Activated T-cell treated with anti-CD3 and anti-CD28 coated beads, Interleukin-2, amount 50 U/mL, for 4 hours (primary cell): ENCODE measurements at places on chromosomes 1 and 21. TPM values are rescaled to one million over a fixed set of nuclear protein-coding genes. Genes with fewer than 3 reads are reported as not detected.
A peak's percentile ranks its signal among the peaks of the same experiment; 100 is the strongest.

Gene BNIPL
- 0.22 TPM for total RNA-seq

Gene FHAD1
- 0.20 TPM for total RNA-seq

Gene XKR8
- total RNA-seq = 7.0 TPM

Gene CRYAA
- total RNA-seq = not detected

DNA sequence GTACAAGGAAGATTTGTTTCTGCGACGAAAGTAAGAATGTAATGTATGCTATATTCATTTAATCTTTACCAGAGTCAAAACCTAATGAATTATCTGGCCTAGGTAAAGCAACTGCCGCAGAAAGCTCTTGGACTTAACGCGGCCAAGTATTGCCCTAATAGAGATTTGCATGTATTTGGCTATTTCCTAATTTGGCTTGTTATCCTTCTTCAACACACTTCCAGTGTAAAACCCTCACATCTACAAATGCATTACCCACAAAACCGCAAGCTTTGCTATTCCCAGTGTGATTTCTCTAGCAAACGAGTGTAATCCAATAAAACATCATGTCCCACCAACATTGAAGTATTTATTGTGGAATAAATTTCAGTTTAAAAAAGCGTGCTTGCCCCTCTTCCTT lies 123.8 kb upstream of the LMO4 start:
- no peak for DNase-seq

- no peak for DNase-seq
Observed at GRCh38 chr1:12327566-12327965, 97.7 kb downstream of the VPS13D start.

DNA sequence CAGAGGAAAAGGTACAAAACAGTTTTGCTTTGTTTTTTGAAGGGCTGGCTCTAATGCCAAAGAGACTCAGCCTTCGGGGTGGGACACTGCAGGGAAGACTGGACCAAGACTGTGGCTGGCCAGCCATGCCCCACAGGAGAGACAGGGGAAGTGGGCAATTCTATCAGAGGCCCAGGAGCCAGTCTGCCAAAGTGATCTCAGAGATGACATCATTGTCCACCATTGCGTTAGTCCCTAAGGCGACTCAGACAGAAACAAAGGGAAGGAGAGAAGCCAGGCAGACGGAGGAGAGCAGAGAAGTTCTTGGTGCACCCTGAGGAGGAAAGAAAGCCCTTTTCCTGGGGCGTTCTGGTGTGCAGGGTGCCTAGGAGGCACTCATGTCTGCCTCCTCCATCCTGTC lies 26.4 kb downstream of the OPTC start:
- DNase-seq = no peak

DNA sequence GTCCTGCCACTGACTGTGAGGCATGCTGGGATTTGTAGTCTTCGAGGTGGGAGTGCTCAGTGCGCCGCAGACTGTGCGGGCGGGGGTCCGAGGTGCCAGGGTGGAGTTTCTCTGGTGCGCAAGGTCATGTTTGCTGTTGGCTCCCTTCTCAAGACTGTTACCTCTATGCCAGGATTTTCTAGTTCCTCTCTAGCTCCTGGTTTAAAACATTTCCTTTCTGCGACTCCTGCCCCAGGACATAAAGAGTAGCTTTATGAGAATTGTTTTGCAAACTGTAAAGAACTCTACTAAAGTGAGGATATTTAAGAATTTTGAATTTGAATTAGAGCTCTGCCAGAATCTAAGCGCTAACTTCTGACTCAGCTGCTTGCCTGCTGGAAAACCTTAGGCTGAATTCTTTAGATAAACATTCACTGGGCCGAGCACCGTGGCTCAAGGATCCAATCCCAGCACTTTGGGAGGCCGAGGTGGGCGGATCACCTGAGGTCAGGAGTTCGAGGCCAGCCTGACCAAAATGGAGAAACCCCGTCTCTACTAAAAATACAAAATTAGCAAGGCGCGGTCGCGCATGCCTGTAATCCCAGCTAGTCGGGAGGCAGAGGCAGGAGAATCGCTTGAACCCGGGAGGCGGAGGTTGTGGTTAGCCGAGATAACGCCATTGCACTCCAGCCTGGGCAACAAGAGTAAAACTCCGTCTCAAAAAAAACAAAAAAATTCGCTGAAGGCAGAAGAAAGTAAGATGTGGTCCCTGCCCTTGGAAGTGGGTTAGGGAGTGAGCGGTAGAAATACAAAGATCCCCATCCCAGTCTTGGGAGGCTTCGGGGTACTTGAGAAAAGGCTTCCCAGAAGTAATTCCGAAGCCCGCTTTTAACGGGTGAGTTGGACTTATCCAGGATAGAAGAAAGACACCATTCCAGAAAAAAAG lies 992 bp upstream of the USP48 start:
- no peak for DNase-seq

DNA sequence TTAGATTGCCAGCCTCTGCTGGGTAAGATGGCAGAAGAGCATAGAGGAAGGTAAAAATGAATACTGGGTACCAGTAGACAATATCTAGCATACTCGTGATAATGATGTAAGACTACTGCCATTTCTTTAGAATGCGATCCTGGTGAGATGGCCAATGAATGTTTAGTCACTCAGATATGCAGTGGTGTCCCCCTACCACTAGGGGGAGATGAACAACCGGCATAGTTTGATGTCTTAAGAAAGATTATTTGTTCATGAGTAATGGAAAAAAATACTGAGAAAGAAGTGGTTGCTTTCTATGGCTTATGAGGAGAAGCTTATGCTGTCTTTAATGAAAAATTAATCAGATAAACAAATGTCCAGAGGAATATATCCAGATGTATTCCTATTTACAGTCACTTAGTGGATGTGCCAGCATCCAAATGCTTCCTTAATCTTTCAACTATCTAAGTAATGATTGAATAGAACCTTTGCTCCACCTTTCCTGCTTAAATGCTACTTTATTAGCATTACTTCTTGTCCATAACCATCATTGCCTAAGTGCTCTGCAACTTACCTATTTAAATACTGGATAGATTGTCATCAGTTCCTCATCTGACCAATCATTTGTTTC lies 256.6 kb downstream of the ST6GALNAC3 start:
- peak; percentile 20 for DNase-seq

- no peak for DNase-seq
Observed at GRCh38 chr21:25273959-25274358, 333.3 kb downstream of the MRPL39 start.

DNA sequence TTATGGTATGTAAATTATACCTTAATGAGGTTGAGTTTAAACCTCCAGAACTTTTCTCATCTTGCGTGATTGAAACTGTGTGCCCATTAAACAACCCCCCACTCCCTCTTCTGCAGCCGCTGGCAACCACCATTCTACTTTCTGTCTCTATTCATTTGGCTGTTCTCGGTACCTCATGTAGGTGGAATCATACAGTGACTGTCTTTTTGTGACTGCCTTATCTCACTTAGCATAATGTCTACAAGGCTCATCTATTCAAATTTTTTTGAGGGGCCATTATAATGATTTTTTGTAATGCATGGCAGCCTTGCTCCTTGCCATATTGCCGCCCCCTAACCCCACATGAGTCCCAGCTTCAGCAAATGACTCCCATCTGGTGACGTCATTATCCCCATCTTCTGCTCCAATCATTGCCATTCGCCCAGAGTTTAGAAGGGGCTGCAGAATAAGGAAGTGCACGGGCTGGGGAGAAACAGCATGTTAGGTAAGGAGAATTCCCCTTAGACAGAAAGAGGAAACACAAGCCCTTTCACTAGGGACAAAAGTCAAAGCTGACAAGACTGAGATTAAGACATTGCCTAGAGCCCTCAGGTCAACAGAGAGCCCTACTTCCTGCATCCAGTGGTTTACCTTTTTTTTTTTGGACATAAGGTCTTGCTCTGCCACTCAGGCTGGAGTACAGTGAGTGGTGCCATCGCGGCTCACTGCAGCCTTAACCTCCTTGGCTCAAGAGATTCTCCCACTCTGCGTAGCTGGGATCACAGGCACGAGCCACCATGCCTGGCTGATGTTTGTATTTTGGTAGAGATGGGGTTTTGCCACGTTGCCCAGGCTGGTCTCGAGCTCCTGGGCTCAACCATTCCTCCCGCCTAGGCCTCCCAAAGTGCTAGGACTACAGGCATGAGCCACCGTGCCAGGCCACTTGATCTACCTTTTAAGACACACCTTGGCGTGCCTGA lies 78.4 kb upstream of the ERRFI1 start:
- no peak for DNase-seq

DNA sequence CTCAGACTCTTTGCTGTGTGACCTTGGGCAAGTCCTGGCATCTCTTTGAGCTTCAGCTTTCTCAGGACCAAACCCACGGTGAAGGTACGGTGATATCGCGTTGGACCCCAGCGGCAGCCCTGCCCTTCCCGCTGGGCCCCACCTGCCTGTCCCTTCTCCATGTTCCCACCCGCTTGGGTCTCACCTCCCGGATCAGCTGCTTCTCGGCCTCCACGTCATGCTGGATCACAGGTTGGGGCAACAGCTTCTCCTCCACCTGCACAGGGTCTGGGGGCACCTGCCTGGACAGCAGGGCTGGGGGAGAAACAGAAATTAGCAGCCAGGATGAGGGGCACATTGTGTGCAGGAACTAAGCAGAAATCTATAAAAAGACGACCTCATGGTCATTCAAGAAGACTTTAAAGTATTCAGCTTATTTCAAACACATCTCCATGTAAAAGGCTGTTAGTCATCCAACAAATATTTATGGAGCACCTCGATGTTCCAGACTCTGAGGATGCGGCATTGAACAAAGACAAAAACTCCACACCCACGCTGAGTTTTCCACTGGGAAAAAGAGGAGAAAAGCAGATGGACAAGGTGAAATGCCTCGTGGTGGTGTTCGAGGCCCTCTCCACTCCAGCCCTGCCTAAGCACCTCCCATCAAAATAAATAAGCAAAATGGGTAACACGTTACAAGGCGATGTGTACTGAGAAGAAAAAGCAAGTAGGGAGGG lies 19.5 kb downstream of the KIF17 start:
- DNase-seq = no peak

- DNase-seq = no peak
Observed at GRCh38 chr1:23436520-23437354, 12.2 kb upstream of the TCEA3 start.

DNA sequence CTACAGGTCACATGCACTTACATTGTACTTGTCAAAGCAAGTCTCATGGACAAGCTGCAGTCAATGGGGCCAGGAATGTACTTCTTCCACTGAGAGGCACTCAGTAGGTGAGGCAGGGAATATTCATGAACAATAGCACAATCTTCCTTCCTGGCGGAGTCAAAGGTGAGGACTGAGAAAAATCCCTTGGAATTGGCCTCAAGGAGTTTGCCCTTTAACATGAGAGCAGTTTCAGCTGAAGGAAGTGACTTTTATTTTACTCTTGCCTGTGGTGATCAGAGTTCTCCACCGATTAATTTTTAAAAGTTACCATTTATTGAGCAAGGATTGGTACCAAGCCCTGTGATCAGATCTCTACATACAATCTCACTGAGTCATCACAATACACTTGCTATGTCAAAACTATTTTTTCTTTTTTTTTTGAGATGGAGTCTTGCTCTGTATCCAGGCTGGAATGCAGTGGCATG lies 11.2 kb upstream of the AK2 start:
- no peak for DNase-seq

GRCh38 chr21:25490742-25491141 lies 116.5 kb downstream of the MRPL39 start:
- DNase-seq = no peak

- no peak for DNase-seq
Observed at GRCh38 chr1:154849645-154850131, 20.4 kb downstream of the KCNN3 start.

DNA sequence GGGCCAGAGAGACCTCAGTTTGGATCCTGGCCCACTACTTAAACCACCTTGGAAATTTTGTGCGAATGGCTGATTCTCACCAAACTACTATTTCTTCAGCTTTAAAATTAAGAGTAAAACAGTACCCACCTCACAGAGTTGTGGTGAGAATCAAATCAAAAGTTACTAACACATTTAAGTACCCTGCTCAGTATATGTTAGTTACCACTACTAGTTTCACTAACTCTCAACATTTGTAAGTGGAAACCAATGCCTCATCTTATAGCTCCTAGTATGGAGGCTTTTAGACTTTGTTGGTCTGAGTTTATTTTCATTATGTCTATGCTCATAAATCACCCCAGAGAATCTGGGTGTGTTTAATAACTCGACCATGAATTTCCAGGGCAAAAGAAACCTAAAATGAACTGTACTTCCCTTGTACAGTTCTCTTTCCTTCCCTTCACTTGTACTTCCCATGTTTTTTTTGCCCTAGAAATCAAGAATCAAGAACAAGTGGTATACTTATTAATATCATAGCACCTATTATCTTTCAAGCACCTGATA lies 11.6 kb upstream of the SERBP1 start:
- no peak for DNase-seq

DNA sequence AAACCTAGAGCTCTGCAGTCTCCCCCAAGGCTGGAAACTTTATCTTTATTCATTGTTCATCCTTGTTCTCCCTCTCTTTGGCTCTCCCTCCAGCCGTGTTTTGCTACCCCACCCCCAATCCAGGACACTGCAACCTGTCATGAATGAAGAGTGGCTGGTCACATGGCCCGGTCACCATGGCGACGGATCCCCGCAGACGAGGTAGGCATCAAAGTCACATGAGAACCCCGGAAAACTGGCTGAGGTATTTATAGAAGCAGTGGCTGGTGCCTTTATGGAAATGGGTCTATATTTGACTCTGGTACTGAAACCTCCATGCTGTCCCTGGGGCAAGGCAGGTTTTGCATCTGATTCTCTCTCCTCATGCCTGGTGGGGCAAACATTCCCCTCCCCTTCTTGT lies 13.4 kb upstream of the SLC6A17 start:
- no peak for DNase-seq
